Left colon (tissue), 2 donors: ENCODE measurements at places on chromosomes 5 and 9. TPM values are rescaled to one million over a fixed set of nuclear protein-coding genes. Genes with fewer than 3 reads are reported as not detected.

DNA sequence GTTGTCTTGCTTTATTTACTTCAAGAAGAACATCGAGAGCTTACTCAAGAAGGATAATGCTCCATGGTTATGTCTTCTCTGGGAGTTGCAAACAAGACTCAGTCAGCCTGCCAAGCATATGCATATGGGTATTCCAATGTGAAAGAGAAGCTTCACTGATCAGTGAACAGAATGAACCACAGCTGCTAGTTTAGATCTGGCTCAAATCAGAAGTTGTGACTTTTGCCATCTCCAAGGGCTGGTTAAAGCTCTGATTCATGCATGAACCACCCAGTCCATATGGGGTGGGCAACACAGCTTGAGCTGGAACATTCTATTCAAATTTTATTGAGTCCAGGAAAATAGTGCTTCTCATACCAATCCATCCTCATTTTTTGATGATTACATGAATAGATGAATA, 50.0 kb downstream of the ATPSCKMT start:
- DNase-seq: no peak

UTP15 gene
- total RNA-seq: 9.3 TPM

DNA sequence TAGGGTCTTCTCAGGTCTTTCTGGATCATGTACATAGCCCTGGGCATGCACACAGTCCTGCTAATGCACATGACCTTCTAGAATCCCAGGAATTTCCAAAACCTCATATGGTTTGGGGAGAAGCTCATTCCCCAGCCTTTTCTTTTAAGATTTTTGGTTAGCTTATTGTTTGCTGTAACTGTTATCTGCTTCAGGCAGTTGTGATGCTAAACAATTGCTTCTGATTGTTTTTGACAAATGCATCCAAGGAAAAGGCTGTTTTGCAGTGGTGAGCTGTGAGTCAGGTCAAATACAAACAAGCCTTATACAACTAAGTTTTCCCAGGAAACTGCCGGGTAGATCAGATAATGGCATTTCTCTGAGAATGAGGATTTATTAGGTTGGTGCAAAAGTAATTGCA, 32.7 kb downstream of the SMC5 start:
- no peak for DNase-seq

RETREG1 gene
- total RNA-seq: 63.7 TPM

DNA sequence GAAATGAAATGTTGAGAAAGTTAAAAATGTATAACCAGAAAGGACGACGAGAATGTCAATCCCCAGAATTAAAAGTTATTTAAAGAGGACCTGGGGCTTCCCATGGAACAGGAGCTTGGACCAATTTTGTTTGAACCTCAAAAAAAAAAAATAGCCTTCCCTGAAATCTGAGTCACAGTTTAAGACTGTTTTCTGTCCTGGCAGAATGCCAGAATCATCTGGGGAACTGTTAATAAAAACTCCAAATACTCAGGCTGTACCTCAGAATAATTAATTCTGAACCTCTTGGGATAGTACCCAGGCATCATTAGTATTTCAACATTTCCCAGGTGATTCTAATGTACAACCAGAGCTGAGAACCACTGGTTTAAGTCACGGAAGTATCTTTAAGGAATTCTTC, 102.2 kb upstream of the SLCO6A1 start:
- DNase-seq: no peak

DNA sequence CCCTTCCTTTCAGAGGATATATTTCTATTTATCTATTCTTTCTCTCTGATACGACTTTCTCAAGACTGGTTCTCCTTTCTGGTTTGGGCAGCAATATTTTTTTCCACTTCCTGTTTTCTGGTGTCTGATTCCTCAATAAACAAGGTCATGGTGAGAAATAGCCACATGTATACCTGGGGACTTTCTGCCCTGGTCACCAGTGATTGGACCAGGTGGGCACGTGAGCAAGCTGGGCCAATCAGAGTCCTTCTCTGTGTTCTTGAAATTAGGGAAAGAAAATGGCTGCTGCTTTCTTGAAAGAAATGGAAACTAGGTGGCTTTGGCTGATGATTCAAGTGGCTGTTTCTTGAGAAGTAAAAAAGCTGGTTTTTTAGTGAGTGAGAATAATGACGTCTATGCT, 18.4 kb upstream of the GSN start:
- DNase-seq: no peak

DNA sequence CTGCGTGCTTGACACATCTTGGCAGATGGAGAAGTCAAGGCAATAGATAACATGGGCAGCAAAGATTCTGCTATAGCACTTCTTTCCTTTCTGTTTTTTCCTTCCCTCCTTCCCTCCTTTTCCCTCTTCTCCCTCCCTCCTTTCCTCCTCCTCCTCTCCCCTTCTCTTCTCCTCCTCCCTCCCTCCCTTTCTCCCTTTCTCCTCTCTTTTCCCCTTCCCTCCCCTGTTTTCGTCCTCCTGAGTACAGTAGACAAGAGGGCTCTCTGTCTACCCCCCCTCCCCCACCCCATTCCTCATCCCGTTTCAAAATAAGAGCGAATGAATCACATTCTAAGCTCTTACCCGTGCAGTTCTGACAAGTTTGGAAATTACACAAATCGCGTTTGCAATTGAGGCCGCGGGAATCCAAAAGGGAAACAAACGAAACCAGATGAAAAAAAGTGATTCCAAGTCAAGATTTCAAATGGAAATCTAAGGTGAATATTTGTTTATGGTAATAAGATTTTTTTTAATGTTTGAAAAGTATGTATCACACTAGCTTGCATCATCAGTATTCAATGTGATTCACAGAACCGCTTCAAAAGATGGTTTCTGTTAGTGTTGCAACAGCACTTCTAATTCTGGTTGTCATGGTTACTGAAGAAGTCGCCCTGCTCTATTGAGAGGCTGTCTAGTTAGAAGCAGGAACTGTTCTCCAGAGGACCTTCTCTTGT, 1.3 kb downstream of the NIM1K start:
- DNase-seq: no peak

HTR1A gene
- total RNA-seq: not detected

DNA sequence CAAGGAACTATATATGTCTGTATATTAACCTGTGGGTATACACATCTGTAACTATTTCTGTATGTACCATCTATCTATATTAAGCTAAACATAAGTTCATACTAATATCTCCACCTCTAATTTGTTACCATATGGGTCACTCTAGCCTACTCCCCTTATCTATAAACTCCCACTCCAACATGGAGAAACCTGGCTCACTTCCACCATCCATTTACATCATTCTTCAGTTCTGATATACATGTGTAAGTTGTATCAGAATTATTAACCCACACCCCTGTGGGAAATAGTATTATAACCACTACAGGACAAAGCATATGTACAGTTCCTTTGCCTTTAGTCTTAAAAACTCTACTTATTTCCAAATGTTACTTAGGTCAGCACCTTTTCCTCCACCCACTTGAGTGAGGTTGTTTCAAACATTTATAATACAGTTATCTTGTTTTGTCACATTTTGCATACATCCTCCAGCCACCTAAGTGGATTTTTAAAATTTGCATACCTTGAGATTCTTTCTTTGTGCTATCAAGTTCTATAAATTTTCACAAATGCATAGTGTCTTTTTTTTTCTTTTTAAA, 10.6 kb downstream of the NDFIP1 start:
- no peak for DNase-seq

PROP1 gene
- not detected for total RNA-seq
